ENCODE measurements at places on chromosomes 1 and 21.

DNA sequence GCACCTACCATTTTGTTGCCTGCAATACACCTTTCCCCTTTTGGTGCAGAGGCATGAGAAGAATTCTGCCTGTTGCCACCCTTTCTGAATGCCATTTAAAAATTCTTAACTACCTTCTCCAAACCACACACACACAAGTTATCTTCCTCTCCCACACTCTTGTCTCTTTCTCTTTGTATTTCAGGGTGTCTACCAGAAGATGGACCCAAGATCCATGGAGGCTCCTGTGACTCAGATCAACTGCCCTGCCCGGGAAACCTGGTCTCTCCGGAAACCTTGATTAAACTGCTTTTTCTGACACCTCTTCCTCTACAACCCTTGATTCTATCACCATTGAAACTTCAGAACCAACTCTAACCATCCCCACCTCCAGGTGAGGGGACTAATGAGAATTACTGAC lies 2.4 kb upstream of the TARS2 start:
- no peak for DNase-seq

DNA sequence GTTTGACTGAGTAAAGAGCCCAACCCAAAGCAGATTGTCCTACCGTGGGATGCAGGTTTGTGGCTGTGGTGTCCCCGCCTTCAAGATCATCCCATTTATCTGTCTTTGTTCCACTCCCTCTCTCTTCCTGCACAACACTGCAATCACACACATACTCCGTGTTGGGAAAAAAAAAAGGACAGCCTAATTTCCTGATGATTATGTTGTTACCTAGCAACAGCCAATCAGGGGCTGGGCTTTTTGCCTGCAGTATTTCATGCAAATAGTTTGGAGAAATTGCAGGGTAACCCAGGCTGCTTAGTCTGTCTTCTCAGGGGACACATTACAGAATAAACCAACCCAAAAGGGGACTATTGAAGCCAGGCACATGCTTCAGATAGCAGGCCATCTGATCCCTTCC lies 38.3 kb downstream of the PHC2 start:
- DNase-seq, result no peak

DNA sequence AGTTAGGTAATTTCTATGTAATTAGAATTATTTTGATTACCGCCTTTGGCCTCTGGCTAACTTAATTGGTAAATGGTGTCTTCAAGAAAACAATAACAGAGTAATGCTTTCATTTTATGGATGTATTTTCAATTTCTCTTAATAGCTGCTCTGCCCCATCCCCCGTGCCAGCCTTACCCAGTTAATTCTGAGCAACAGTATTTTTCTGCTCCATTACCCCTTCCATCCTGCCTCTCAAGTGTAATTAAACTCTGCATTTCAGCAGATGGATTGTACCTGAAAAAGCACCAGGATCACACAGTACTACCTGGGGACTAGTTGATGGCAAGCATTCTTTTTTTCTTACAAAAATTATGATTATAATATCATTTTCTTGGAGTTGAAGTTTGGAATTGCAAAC lies 104.2 kb downstream of the KIAA0319L start:
- no peak for DNase-seq

DNA sequence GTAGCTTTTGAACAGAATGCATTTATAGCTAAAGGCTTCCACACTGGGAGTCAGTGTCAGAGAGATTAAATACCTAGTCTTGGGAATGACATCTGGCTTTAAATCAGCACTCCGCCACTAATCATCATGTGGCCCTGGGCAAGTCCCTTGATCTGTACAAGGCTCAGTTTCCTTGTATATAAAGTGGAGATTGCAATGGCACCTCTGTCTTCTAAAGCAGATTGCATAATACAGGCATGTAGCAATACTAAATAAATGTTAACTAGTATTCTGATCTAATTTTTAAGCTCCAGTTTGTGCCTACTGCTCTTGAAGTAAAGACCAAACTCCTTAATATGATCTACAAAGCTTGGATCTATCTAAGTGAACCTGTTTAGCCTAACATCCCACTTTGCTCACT lies 249.4 kb downstream of the PLPP3 start:
- DNase-seq, result no peak

DNA sequence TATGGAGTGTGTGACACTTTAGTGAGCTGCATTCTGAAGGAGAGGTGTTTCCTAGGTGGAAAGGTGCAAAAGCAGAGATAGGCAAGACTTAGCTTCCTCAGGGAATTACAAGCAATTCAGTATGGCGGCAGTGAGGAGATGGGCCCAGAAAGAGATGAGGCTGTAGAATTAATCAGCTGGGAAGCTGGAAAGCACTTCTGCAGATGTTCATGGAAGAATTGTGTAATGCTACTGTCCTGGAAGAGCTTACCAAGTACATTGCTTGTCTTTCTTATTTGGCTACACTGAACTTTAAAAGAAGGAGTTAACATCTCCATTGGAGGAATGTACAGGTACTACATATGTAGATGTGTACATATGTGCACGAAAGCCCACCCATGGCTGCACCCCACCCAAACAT lies 103.7 kb upstream of the DPT start:
- no peak for DNase-seq

- no peak for DNase-seq
Measured at GRCh38 chr1:221751226-221751887, 9.5 kb upstream of the DUSP10 start.

DNA sequence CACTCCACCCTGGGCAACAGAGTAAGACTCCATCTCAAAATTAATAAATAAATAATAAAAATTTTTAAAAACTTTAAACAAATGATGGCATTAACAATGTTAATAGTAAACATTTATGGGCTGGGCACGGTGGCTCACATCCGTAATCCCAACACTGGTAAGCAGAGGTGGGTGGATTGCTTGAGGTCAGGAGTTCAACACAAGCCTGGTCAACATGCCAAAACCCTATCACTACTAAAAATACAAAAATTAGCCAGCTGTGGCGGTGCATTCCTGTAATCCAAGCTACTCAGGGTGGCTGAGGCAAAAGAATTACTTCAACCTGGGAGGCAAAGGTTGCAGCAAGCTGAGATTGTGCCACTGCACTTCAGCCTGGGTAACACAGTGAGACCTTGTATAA lies 9.0 kb upstream of the L1TD1 start:
- DNase-seq, result no peak

DNA sequence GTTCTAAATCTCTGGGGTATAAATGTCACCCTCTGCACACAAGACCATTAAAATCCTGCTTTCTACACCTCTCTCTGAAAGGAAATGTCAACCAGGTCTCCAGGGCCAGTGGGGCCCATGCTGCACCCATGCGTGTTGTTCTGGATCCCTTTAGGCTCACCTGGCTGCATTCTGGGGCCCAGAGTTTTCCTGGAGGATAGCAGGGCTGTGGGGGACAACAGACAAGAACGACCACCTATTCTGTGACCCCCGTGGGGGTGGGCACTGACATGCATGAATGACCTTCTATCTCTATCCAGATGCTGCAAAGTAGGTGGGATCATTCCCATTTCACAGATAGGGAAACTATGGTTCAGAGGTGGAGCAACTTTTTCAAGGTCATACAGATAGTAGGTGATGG lies 41.6 kb downstream of the TNNT2 start:
- no peak for DNase-seq

DNA sequence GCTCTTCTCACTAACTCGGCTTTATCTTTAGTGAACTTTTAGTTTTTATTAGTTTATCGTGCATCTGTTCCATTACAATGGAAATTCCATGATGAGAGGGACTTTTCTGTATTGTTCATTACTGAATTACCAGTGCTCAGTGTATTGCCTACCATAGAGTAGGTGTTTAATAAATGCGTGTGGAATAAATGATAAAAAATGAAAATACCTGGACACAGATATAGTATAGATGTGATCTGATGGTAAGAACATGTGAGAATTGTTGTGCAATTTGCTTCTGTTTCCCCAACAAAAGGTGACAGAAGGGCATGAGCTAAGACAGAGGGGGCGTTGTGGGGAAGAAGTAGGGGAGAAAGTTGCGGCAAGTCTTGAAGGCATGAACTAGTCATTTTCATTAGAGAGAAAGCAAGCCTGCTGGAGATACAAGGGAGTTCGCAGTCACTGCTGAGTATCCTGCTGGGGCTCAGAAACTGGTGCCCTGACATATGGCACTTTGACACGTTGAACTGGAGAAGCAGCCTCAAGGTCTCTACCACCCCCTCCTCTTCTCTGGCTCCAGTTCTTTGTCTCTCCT lies 5.6 kb upstream of the COG2 start:
- DNase-seq, result no peak

DNA sequence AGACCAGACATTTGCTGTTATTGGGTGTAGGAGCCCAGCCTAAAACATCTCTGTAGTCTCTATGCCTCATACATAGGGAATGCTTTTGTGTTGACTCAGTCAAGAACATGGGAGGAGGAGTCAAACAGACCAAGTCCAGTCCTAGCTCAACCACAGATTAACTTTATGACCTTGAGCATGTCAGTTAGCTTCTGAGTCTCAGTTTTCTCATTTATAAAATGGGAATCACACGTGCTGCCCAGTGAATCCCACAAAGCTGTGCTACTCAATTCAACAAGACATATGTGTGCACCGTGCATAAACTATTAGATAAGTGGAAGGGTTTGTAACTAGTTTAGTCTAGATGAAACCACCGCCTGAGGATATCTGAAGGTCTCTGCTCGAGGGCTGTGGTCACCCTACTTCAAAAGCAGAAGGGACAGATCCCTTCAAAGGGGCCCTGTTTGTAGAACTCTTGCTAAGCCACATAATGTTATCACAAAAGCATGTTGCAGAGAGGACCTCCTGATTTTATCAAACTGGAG lies 109.5 kb upstream of the NFIA start:
- no peak for DNase-seq

DNA sequence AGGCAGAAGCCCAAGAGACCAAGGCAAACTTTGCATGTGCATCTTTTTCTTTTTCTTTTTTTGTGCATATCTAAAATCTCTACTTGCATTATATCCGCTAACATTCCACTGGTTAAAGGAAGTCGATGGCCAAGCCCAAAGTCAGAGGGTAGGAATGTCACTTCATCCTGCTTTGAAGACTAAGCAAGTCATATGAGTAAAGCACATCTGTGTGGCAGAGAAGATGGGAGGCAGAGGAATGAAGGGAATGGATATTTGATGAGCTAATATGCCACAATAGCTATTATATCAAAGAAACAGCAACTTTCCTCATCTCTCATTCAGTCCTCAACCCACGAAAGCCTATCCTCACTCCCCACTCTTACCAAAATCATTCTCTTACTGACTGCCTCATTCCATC lies 59.3 kb downstream of the RNF220 start:
- no peak for DNase-seq

DNA sequence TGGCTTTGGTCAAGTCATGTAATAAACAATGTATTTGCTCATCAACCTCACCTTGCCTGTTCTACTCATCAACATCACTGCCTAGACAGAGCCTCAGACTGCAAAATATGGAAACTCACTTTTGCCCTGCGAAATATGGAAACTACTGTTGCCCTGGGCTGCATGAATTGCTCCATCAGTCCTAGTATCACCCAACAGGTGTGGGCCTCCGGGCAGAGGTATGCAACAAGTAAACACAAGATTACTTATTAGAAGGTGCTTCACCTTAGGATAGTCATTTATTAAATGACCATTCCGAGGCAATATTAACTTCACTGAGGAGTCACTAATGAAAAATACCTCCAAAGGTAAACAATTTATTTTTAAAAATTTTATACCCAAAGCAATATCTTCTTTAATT lies 286.7 kb downstream of the BACH1 start:
- no peak for DNase-seq

- DNase-seq, result no peak
Measured at GRCh38 chr21:34599534-34600101, 15.3 kb downstream of the RCAN1 start.

DNA sequence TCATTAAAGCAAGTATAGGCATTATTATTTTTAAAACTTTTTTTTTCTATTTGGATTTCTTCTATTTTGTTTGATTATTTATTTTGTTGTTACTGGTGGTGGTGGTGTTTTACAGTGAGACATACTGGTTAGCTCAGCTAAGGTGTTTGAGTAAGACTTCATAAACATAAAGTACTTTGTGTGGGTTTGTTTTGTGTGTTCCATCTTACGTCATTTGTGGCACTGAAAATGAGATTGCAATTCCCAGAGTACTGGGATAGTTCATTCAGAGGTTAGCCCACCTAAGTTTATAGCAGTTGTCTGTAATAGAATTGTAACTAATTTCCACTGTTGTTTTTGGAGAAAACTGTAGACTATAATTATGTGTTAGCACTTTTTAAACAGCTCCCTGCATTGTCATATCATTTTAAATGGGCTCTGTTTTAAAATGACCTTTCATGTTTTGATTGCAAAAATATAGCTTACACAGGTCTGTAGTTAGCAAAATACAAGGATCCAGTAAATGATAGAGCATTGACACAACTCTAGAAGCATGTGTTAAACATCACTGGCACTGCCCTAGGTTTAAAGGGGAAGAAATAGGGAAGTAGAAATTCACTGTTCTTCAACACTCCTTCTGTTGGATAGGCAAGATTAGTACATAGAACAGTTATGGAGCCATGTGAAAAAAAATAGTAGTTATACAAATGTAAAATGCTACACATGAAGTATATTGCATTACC lies 171.7 kb downstream of the NFIA start:
- DNase-seq, result no peak

DNA sequence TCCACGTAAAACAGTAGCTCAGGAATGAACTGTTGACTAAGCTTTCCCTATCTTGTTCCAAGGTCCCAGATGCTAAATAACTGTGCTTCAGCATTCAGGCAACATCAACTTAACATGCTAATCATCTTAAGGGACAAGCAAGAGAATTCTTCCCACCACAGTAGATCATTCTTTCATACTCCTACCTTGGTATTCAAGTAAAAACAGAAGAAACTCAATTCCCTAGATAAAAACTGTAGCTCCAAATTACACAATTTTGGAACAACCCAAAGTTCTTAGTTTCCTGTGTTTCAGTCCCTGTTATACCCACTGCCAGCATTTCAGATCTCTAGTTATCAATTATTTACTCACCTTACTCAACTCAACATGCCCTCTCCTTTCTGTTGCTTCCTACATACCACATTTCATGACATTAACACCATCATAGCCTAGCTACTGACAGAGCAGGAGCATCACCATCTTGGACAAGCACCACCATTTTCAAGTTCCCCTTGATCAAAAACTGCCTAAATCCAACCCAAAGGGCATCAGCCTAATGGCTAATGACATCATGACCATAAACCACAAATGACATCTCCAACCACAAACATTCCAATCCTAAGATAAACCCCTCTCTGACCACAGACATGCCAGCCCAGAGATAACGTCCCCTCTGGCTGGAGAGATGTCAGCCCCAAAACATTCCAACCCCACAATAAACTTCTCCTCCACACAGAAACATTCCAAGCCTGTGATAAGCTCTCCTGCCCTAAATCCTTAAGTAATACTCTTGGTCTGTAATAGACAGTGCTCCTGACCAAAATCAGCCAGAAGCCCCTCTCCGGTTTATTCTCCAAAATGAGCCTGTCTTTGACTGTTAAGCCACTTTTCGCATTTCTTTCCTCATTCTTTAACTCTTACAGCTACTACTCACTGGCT lies 191.2 kb downstream of the RERE start:
- DNase-seq, result no peak

DNA sequence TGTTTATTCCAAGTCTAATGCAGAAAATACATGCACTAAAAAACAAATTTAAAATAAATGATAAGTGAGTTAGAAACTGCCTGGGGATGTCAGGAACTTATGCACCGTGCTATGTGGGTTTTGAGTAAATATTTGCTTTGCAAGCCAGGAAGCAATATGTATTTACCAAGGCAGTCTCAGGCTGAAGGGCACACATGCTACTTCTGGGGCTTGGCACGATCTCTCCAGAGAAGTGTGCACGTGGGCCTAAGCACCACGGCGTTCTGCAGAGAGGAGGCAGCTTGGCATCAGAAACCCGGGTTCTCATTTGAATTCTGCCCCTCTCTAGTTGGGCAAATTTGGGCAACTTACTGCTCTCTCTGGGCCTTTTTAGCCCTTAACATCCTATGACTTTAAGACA lies 72.6 kb upstream of the ROR1 start:
- no peak for DNase-seq

Data from nephron progenitor cell (in vitro differentiated cells).